ENCODE measurements at places on chromosomes 6 and 20.

- no peak for DNase-seq
These were observed 793 bp downstream of the GMPR start for GRCh38 chr6:16238963-16239797.

- DNase-seq = no peak
These were observed 83.7 kb downstream of the FILIP1 start for GRCh38 chr6:75409928-75410327.

DNA sequence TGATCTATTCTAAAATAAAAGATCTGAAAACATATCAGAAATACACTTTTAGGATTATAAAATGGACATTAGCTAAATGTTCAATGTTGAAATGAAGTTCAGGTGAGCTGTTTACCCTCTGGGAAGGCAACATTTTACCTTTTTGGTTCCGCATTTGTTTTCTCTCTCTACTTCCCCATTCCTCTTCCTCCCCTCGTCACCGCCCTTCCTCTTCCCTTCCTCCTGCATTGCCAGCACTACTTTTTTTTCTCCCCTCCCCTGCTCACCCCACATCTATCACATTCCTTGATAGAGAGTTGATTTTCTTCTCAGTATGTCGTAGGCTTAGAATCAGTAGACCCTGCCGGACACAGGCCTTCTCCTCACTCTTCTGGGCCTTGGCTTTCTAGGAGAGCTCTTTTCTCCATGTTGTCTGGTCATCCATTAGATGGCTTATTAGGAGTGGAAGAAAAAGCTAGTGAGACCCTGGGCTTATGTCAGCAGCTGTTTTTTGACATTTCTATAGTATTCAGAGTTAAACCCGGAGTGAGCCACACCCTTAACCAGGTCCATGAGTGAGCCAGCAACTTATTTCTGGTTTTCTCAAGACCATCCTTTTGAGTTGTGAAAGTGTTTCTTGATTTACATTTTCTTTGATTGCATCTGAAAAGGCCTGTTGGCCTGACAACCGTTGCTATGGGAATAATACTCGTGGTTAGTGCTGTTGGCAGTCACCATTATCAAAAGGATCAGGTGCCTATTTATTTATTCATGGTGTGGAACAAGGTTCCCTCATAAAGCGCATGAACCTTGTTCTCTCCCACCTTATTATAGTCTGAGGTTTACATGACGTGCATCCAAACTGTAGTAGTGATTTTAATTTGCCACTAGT lies 90.9 kb downstream of the DTD1 start:
- no peak for DNase-seq

DNA sequence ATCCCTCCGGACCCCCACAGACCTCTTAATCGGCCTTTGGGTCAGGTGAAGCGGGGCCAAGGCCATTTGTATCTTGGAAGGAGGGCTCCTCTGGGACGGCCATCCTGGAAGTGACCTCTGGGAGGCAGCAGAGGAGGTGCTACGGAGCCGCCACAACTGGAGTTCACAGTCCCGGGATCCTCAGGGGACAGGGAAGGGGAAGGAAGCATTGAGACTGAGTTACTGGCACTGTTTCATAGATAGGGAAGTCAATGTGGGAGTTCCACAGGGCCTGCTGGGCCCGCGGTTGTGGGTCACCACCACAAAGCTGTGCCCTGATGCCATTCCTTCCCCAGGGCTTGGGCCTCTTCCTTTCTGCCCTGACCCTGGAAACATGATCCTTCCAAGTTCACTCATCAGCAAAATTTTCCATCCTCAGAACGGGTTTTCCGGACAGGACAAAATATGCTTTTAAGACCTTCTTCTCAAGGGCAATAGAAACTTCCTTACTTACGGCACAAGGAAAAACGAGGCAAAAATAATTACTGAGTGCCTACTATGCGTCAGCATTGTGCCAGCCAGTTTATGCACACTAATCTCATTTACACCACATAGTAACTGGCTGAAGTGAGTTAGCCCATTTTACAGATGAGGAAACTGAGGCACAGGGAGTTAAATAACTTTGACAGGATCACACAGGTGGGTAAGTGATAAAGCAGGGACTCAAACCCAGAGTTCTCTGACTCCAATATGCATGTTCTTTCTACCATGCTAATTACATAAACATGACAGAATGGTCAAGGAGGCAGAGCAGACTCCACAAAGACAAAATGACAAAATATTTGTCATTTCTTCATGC lies 143.8 kb downstream of the UNC5CL start:
- no peak for DNase-seq
